ENCODE measurements at places on chromosomes 13 and 19. TPM values are rescaled to one million over a fixed set of nuclear protein-coding genes. Genes with fewer than 3 reads are reported as not detected.

GRCh38 chr19:55354698-55355212, at the start of gene COX6B2:
Gene COX6B2 (minus strand): TSS chr19:55354719. CDS start chr19:55354521, 198 bp downstream.
- no peak for DNase-seq

GRCh38 chr19:47020132-47020805, 632 bp downstream of the NPAS1 start:
- DNase-seq = no peak

- DNase-seq = no peak
These were observed at the start of gene VSTM1 for GRCh38 chr19:54063350-54064116. Gene VSTM1 (minus strand): TSS chr19:54063897. CDS start chr19:54063777, 120 bp downstream.

GRCh38 chr13:66659701-66660467, 570.3 kb downstream of the PCDH9 start:
- peak; percentile 89 for DNase-seq

DNA sequence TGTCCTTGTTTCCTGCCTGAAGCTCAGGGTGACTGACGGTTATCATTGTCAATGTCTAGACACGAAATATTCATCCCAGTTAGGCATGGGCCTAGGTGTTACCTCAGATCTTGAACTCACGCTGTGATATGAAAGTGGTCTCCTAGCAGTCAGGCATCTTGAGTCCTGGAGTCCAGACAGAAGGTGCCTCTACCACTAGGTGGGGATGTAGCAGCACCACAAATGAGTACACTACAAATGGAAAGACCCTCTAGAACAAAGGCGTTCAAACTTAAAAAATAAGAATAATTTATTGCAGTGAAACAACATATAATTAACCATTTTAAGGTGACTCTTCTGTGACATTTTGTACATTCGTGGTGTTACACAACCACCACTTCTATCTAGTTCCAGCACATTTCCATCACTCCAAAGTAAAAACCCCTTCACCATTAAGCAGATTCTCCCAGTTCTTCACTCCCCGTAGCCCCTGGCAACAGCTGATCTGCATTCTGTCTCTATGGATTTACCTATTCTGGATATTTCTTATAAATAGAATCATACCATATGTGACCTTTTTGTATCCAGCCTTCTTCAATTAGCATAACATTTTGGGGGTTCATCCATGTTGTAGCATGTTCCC, 11.9 kb upstream of the FRY start:
- DNase-seq = peak; percentile 58

DNA sequence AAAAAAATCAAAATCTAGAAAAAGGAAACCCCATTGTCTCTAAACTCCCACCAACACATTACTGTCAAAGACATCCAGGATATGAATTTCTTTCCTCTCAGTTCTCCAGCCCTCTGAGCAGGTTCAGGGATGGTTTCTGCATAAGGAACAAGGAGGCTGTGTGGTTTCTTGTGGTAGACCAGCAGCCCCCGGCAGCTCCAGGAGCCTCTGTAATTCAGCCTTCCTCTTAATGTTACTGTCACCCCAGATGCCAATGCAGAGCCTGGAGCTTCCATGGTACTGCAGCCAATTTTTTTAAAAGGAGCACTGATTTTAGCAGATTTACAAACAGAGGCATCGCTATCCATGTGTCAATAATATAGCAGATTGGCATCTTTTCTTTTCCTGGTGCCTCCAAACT, 100.6 kb upstream of the FAM216B start:
- no peak for DNase-seq

DNA sequence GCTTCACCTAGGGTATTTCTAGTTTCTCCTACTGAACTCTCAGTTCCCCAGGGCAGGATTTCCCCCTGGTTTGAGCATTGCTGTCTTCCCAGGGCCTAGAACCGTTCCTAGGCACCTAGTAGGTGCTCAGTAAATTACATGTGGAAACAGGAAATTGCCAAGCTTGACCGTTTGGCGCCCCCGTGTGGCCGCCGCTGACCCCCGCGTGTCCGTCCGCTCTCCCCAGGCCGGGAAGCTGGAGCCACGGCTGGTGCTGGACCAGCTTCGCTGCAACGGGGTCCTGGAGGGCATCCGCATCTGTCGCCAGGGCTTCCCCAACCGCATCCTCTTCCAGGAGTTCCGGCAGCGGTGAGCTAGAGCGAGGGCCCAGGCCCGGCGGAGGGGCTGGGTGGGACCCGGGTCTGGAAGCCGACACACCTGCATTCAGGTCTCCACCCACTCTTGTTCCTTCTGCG, 55.5 kb downstream of the MYH14 start:
- DNase-seq = no peak

DNA sequence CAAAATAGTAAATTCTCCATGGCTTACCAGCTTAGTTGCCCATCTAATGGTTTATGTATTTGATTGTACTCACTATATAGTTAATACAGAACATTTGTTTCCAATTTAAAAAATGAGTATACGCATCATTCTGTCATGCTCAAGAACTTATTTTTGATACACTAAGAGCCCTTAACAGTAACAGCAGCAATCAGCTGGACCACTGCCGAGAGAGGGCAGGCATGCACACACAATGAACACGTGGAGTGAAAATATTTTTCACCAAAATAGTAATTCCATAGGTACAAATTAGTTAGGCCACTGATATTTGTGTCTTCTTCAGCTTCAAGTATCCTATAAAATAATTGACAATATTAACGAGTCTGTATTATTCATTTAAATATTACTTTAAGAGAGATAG, 109.9 kb downstream of the KLF12 start:
- no peak for DNase-seq

- no peak for DNase-seq
These were observed 21.9 kb downstream of the CEBPA start for GRCh38 chr19:33280351-33280921.

GRCh38 chr19:8552810-8553209, 24.4 kb downstream of the MYO1F start:
- DNase-seq = peak; percentile 55

- no peak for DNase-seq
These were observed 388.6 kb downstream of the DCT start for GRCh38 chr13:94090773-94091480.

DNA sequence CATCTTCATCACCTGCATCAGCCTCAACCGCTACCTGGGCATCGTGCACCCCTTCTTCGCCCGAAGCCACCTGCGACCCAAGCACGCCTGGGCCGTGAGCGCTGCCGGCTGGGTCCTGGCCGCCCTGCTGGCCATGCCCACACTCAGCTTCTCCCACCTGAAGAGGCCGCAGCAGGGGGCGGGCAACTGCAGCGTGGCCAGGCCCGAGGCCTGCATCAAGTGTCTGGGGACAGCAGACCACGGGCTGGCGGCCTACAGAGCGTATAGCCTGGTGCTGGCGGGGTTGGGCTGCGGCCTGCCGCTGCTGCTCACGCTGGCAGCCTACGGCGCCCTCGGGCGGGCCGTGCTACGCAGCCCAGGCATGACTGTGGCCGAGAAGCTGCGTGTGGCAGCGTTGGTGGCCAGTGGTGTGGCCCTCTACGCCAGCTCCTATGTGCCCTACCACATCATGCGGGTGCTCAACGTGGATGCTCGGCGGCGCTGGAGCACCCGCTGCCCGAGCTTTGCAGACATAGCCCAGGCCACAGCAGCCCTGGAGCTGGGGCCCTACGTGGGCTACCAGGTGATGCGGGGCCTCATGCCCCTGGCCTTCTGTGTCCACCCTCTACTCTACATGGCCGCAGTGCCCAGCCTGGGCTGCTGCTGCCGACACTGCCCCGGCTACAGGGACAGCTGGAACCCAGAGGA, 2.6 kb downstream of the P2RY11 start:
- DNase-seq = peak; percentile 51

DNA sequence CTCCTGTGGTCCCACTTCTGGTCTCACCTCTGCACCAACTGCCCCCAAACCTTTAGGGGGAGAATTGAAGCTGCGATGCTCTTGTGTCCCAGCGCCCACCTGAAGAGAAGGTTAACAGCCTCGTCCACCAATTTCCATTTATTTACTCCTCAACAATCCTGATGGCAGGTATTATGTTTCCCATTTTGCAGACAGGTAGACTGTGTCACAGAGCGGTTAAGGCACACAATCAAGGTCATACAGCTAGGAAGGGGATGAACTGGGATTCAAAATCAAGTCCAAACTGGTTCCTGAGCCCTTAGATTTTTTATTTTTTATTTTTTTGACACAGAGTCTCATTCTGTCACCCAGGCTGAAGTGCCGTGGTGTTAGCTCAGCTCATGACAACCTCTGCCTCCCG, 6.2 kb downstream of the DNASE2 start:
- no peak for DNase-seq

DNA sequence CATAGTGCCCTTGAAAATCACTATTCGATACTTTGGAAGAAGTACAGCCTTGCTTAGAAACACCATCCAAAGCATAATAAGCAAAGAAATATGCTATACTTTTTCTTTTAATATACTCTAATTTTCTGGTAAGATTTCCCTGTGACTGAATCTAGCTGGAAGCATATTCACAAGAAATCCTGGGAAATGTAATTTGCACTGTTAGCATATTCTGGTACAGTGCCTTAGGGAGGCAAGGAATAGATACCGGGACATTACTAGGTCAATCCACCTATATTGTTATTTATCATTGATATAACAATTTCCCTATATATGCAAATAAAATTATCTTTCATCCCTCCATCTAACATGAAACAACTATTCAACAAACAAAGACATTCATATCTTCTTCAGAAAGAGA, 1131.3 kb upstream of the PRR20A start:
- no peak for DNase-seq

FCGBP gene
- total RNA-seq = 0.26 TPM

SIGLEC7 gene
- not detected for total RNA-seq

LIM2 gene
- not detected for total RNA-seq

WDR62 gene
- total RNA-seq = 20.2 TPM

NXNL1 gene
- total RNA-seq = not detected

GADD45B gene
- total RNA-seq = 40.0 TPM

FAM83E gene
- total RNA-seq = 1.2 TPM

KRTDAP gene
- not detected for total RNA-seq

MTUS2 gene
- under 0.01 TPM for total RNA-seq
